ENCODE measurements at places on chromosomes 12 and 14.

DNA sequence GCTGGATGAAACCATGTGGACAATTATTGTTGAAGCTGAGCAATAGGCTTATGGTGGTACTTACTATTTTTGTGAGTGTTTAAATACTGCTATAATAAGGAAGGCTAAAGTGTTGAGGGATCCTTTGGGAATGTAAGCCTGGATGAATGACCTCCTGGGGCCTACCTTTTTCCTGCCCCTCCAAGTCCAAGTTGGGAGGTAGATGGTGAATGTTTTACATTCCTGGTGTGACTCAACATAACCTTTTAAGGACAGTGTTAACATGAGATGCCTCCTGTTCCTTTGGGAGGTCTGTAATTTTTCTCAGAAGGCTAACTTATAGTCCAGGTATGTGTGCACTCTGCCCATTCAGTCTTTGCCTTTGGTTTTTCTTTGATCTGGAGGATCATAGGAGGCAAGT lies 315.9 kb downstream of the NRXN3 start:
- no peaks in the 10 kb centered on the region for H3K4me1 ChIP-seq
- no peak overlapping the region for H3K27ac ChIP-seq
- no peaks in the 10 kb centered on the region for H3K27me3 ChIP-seq
- H3K4me3 ChIP-seq: no peak overlapping the region
- DNase-seq: no peak
- no peaks in the 10 kb centered on the region for H3K36me3 ChIP-seq

DNA sequence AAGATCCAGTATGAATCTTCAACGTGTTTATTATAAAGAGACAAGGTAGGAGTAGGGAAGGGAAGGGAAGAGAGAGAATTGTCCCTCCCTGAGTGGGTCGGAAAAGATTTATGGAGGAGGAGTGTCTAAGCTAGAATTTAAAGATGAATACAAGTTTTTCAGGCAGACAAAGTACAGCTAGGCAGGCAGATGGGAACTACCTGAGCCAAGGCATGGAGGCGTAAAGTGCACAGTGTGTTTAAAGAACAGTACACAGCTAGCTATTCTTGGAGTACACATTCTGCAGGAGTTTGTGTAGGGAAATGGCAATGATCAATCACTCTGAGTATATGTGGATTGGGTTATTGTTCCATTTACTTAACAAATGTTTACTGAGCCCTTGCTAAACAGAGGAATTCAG lies 20.1 kb downstream of the PLEKHG7 start:
- H3K27ac ChIP-seq: no peak overlapping the region
- H3K36me3 ChIP-seq: peaks cover 4% of the 10 kb centered on the region
- no peaks in the 10 kb centered on the region for H3K4me1 ChIP-seq
- DNase-seq: no peak

- no peak overlapping the region for H3K27ac ChIP-seq
- H3K27me3 ChIP-seq: no peaks in the 10 kb centered on the region
- no peak overlapping the region for H3K4me3 ChIP-seq
- no peak for DNase-seq
- no peaks in the 10 kb centered on the region for H3K36me3 ChIP-seq
- H3K4me1 ChIP-seq: no peaks in the 10 kb centered on the region
Observed at GRCh38 chr12:63944586-63945228, 100.2 kb downstream of the SRGAP1 start.

- no peaks in the 10 kb centered on the region for H3K4me1 ChIP-seq
- H3K4me3 ChIP-seq: no peak overlapping the region
- no peaks in the 10 kb centered on the region for H3K27me3 ChIP-seq
Observed at GRCh38 chr12:125434936-125435443, 369.8 kb downstream of the AACS start.

DNA sequence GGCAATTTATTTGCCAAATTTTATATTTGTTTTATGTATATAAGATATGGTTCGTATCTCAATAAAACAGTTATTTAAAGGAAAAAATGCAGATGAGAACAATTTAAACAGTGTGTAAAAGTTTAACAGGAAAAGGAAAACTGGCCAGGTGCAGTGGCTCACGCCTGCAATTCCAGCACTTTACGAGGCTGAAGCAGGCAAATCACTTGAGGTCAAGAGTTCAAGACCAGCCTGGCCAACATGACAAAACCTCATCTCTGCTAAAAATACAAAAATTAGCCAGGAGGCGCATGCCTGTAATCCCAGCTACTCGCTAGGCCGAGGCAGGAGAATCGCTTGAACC lies 22.3 kb downstream of the G2E3 start:
- H3K27me3 ChIP-seq: no peaks in the 10 kb centered on the region
- H3K4me1 ChIP-seq: peaks cover 13% of the 10 kb centered on the region
- no peak overlapping the region for H3K27ac ChIP-seq
- DNase-seq: no peak

DNA sequence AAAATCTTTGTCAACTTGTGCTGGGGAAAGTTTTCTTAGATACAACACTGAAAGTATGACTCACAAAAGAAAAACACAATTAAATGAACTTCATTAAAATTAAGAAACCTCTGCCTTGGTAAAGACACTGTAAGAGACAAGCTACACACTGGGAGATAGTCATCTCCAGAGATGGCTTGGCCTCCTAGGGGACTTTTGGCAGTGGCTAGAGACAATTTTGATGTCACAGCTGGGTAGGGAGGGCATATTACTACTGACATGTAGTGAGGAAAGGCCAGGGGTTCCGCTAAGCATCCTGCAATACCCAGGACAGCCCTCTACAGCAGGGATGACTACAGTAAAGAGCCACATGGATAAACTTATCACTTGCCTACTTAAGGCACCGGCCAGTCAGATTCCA lies 8.7 kb upstream of the RNASE4 start:
- H3K4me3 ChIP-seq: no peak overlapping the region
- no peaks in the 10 kb centered on the region for H3K27me3 ChIP-seq
- H3K36me3 ChIP-seq: no peaks in the 10 kb centered on the region
- DNase-seq: no peak

- H3K36me3 ChIP-seq: peaks cover 30% of the 10 kb centered on the region
- H3K27ac ChIP-seq: no peak overlapping the region
- DNase-seq: no peak
- no peak overlapping the region for H3K4me3 ChIP-seq
- H3K27me3 ChIP-seq: no peaks in the 10 kb centered on the region
Observed at GRCh38 chr12:45852508-45852907, 123.0 kb downstream of the ARID2 start.

- peaks cover 8% of the 10 kb centered on the region for H3K27me3 ChIP-seq
- H3K36me3 ChIP-seq: no peaks in the 10 kb centered on the region
- H3K27ac ChIP-seq: no peak overlapping the region
Observed at GRCh38 chr12:69886109-69886508, 61.1 kb downstream of the MYRFL start.

DNA sequence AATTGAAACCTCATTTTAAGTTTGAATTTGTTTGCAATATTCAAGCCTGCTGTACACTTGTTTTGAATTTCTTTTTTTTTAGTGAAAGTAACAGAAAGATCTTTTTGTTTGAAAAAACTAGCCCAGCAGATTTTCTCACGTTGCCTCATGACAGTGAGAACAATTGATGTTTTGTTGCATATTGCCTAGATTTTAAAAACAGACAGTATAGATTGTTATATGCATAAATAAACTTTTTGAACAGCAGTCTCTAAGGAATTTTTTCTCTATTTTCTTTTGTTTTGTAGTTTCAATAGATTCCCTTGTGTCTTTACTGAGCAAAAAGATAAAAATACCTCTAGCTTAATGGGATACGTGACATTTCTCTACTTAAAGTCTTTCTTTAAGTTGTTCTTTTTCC lies 15.4 kb downstream of the OR6C6 start:
- peaks cover 50% of the 10 kb centered on the region for H3K27me3 ChIP-seq
- DNase-seq: no peak
- H3K27ac ChIP-seq: no peak overlapping the region
